RPMI7951 (cell line): ENCODE measurements at places on chromosomes 4 and X. TPM values are rescaled to one million over a fixed set of nuclear protein-coding genes. Genes with fewer than 3 reads are reported as not detected.
A peak's percentile ranks its signal among the peaks of the same experiment; 100 is the strongest.

Gene PABPC1L2A
- total RNA-seq, result not detected in 2 replicates

Gene VSIG1
- total RNA-seq, result not detected in 2 replicates

Gene PLXNB3
- 2.0 and 3.8 TPM in 2 replicates for total RNA-seq

Gene TMPRSS11B
- total RNA-seq, result not detected in 2 replicates

Gene NWD2
- total RNA-seq, result not detected in 2 replicates

Gene SSX4
- 0.36 TPM in 1 of 2 replicates, not detected in the other for total RNA-seq

Gene PPP2R2C
- under 0.01 and 0.10 TPM in 2 replicates for total RNA-seq

Gene CACNA1F
- not detected in 2 replicates for total RNA-seq

Gene C4orf46
- 26.6 and 30.9 TPM in 2 replicates for total RNA-seq

Gene USP9X
- total RNA-seq, result 78.3 and 82.9 TPM in 2 replicates

Gene NDST3
- not detected in 2 replicates for total RNA-seq

Gene SSX1
- 0.49 and 2.0 TPM in 2 replicates for total RNA-seq

Gene CCDC160
- not detected in 2 replicates for total RNA-seq

Gene SORCS2
- total RNA-seq, result 2.0 and 2.9 TPM in 2 replicates

Gene NEUROG2
- total RNA-seq, result 0.12 TPM in 1 of 2 replicates, not detected in the other

Gene PRSS12
- 0.12 and 0.20 TPM in 2 replicates for total RNA-seq

Gene ADH1A
- not detected in 2 replicates for total RNA-seq

Gene BMPR1B
- total RNA-seq, result not detected in 2 replicates

DNA sequence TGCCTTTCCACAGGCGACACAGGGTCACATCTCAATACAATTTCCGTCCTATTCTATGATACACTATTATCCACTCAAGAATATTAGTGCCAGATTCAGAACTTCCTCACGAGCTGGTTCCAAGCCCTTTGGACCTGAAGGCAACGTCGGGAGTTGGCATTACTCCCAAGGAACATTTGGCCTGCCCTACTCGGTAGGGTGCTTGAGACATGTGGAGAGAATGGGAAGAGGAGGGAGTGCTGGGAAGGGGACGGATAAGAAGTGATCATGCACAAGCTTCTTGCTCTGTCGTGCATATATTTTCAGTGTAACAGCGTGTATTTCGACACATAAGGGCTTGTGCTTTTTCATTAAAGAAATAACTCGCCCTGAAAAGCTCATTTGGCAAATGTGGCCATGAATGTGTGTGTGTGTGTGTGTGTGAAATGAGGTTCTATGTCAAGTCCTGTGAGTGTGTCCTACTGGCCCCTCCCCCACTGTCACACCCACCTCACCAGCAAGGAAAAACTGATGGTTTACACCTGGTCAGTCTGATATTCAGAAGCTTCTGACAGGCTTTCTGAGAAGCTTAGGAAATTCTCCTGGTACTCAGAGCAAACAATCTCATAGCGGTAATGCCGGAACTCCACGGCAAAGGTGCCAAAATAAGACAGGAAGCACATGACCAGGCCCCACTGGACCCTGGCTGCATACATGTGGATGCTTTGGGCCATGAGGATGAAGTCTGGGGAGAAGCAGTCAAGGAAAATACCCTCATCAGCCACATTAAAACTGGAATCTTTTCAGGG is 54.8 kb downstream of the ENOPH1 start:
- no peak for DNase-seq

DNA sequence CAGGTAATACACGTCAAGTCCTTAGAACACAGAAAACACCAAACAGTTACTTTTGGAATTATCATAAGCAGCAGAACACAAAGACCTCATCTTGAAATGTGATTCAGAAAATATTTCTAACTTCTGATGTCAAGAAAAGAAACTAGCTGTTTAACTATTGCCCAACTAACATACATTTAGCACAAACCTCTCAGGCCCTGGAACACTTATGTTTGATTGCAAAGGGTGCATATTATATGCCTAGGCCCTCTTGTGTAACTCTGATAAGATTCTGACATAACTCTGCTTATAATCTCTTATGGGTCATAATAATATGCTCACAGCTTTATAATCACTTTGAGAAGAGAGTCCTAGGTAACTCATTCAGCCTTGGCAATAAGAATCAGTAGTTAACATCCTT is 62.6 kb downstream of the TBC1D9 start:
- DNase-seq, result no peak

DNA sequence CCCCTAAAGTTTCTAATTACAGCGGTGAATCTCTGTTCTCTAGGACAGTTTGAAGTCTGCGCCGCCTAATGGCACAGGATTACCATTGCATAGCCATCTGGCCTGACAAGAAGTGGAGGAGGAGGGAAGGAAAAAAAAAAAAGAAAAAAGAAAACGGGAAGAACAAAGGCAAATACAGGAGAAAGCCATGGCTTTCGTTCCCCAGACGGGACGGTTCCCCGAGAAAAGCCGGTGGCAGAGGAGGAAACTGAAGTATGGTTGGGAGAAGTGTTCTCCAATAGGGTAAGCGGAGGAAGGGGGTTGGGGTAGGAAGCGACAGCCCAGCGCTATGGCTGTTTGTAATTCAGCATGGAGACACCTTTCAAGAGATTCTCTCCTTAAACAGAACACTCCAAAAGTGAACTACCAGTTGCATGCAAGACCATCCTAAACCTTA is 80.8 kb downstream of the HMGN5 start:
- peak; percentile 52 for DNase-seq

DNA sequence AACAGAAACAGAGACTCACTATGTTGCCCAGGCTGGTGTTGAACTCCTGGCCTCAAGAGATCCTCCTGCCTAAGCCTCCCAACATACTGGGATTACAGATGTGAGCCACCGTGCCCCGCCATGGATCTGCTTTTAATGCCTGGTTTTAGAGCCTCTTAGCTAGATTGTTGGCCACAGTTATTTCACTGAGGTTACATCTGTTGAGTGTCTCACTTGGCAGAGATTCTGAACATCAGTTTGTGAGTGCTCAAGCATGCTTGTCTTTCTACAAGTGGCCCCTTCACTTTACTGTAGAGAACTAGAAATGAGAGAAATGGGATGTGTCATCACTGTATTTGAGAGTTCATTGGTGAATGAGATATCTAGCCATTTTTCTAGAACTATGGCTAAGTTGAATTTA is 218.5 kb downstream of the APBB2 start:
- DNase-seq, result peak; percentile 88

GRCh38 chrX:124228849-124229248 is 103.6 kb upstream of the TEX13D start:
- no peak for DNase-seq

- DNase-seq, result no peak
Measured at GRCh38 chr4:12123707-12124106, 695.0 kb upstream of the HS3ST1 start.

GRCh38 chr4:24917076-24917856 is 4.4 kb upstream of the CCDC149 start:
- DNase-seq, result no peak

DNA sequence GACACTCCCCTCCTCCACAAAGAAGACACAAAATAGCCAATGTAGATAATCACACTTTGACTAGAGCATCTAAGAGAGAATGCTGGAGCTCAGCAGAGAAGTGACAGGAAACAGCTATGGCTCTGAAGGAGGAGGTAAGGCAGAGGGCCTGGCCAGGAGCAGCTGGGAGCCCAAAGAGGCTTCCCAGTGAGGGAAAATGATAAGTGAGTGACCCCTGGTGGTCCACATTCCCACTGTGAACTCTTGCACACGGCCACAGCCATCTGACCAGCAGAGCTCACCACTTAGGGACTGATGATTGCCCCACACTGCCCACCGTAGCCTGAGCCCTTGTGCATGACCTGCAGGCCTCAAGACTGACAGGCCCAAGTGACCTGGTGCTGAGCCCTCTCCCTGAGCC is 162.7 kb upstream of the GALNTL6 start:
- no peak for DNase-seq

- no peak for DNase-seq
Measured at GRCh38 chr4:68865188-68865638, 49.4 kb downstream of the UGT2B10 start.

- DNase-seq, result no peak
Measured at GRCh38 chrX:25659317-25659716, 478.8 kb upstream of the MAGEB18 start.

- DNase-seq, result peak; percentile 45
Measured at GRCh38 chr4:69057620-69058409, 38.5 kb upstream of the UGT2B7 start.

DNA sequence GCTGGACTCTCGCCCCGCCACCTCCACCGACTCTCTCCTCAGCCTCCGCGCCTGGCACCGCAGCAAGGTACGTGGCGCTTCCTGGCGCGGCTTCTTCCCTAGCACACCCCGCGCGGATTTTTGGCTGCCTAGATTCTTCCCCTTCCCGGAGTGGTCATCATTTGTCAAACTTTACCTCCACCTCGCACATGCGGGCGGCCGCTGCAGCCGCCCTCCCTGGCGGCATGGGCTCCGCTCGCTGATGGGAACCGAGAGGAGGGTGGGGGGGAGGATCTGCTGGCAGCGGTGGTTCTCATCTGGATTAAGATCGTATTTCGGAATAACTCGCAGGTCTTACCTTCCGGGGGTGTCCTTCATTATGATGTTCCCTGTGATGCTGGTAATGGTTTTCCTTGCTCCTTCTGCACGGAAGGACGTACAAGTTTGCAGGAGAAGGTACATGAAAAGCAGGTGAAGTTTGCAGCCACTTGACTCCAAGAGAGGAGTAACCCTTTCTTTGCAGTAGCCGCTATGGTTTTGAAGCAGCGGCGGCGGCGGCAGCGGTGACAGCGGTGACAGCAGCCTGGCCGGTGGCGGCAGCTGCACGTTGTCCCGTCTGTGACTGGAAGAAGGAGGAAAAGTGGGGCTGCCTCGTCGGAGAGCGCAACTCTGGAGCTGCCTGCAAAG is 2183.9 kb upstream of the TENM3 start:
- DNase-seq, result no peak

DNA sequence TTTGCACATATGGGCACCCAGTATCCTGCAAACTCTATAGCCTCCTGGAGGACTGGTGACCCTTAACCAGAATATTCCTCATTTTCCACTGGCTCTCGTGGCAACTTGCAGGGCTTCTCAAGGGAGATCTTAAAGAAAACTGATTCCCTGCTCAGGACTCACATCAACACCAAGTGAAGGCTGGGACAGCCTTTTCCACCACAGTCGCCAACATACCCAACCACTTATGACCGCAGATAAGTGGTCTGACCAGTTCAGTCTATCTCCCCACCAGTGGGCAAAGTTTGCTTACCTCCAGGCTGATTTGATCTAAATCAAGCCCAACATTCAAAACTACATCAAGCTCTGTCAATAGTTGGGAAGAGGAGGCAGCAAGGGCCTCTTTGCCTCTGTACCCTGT is 289.3 kb upstream of the GATB start:
- no peak for DNase-seq

DNA sequence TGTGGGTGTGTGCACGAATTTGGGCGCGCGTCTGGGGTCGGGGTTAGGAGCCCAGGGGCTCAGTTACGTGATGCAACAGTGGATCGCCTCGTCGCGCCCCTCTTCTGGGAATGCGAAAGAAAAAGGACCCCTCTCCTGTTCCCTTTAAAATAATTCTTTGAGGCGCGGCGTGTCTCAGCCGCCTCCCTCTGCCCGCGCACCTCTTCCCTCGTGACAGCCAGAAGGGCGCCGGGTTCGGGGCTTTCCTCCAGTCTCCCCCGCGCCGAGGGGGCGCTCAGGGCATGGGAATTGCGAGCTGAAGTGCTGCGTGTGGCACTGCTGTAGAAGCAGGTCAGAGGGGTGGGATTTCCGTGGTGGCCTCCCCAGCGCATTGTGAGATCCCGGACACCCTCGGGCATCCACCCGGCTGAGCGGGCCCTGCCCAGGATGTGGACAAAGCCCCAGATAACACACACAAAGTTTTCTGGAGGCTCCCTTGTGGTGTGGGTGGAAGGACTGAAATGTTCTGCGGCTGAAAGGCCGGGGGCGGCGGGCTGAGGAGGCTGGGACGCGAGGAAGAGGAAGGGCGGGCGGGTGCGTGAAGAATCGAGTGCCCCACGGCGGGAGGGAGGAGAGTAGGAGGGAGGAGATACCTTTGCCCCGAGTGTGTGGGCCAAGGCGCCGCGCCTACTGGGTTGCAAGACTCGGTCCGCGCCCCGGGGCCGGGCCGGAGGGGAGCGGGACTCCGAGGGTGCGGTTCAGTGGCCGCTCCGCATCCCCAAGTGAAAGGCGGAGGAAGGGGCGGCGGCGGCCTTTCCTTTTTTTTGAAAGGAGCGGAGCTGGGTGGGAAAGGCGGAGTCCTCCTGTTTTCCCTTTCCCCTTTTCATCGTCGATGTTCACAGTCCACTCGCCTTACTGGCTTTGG is 752 bp downstream of the SEPTIN11 start:
- DNase-seq, result peak; percentile 77

- peak; percentile 61 for DNase-seq
Measured at GRCh38 chr4:100742045-100742444, 224.2 kb upstream of the EMCN start.

DNA sequence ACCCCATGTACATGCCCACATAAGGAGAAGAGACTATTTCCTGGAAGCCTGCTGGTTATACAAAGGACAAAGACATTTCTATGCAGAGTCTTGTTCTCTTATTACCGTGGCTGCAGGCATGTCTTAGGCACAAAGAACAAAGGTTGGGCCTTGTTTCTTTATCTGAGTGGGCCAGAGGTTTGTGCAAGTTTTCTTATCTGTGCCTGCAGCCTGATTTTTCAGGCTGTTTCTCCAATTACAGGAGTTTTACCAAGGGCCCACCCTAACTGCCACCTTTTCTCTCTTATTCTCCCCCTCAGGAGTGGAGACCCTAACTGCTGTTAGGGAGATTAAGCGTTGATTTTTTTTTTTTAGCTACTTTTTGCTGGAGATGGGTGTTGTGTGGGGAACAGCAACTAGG is 3.5 kb downstream of the TENT5D start:
- DNase-seq, result peak; percentile 22

GRCh38 chr4:8201321-8201781 is 2.3 kb downstream of the SH3TC1 start:
- DNase-seq, result no peak

- peak; percentile 76 for DNase-seq
Measured at GRCh38 chr4:15349531-15349935, 78.3 kb upstream of the C1QTNF7 start.

DNA sequence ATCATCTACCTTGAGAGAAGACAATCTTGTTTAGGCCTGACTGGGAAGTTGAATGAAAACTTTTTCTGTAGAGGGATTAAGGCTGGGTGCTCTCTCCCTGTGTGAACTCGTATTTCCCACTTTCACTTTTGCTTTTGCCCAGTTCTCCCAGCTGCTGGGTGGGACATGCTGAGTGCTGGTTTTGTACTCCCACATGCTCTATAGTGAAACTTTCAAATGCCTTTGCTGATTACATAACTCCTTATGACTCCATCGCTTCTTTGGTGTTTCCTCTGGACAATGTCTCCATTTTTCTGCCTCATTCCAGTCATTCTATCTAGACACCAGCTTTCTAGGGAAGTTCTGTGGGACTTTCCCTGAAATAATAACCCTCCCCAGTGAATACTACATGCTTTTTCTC is 100.5 kb downstream of the CLNK start:
- DNase-seq, result peak; percentile 46
